ENCODE measurements at places on chromosomes 2 and 18. TPM values are rescaled to one million over a fixed set of nuclear protein-coding genes. Genes with fewer than 3 reads are reported as not detected.

DNA sequence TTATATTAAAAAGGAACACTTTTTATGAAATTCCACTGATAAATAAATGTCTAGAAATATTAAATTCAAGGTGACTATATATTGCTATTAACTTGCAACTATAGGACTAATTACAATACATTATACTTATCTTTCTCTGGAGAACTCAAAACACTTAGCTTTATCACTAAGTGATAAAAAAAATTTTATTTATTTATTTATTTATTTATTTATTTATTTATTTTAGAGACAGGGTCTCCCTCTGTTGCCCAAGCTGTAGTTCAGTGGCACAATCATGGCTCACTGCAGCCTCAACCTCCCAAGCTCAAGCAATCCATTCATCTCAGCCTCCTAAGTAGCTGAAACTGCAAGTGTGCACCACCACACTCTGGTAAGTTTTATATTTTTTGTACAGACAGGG is 451.1 kb downstream of the DSC3 start:
- no peak for DNase-seq

GRCh38 chr2:152167065-152167464 is 8.5 kb downstream of the STAM2 start:
- no peak for DNase-seq

UGT1A8 gene
- total RNA-seq: not detected

GRCh38 chr18:21300035-21300907 is 58.2 kb downstream of the GREB1L start:
- DNase-seq: no peak

GRCh38 chr2:172052000-172052983 is 33.0 kb upstream of the DLX1 start:
- DNase-seq: no peak

GRCh38 chr18:62925031-62925688 is 209.8 kb downstream of the PHLPP1 start:
- DNase-seq: no peak

REEP1 gene
- not detected for total RNA-seq

DNA sequence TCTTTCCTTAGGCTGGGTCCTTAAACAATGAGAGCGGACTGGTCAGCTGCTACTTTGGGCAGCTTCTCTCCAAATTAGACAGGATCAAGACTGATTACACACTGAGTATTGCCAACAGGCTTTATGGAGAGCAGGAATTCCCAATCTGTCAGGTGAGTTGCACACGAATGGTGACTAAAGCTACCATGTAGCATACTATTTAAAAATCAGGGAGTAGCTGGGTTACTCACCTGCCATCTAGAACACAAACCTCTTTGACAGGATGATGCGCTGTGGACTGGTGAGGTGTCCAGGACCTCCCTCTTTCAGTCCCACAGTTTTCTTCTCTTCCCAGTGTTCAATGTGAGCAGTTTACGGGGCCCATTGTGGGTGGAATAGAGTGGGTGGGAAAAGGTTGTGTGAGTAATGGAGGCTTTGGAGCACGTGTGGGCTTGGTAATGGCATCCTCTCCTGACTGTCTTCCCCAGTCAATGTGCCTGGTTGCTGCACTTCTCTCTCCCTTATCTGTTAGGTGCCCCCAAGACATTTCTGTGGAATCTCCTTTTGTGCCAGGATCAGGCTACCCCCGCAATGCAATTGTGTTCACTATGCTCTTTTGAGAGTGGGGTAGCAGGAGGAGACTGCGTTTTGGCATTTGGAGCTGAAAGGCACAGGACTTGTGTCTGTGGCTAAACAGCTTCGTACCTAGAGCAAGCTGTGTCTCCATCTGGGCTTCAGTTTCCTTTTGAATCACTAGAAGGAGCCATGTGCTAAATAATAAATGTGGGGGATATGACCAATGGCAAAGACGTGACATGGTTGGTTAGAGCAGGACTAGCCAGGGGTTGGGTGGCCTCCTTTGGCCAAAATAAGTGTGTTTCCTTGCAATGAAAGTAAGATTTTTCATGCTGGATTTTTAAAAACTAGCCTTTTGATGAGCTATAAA is 17.7 kb downstream of the SERPINB12 start:
- no peak for DNase-seq

FECH gene
- total RNA-seq: 8.1 TPM

GRCh38 chr2:54579061-54579681 is 123.0 kb downstream of the SPTBN1 start:
- DNase-seq: no peak

TMEM17 gene
- total RNA-seq: not detected

- no peak for DNase-seq
Observed at GRCh38 chr18:50611529-50611941, 51.6 kb downstream of the MAPK4 start.
